ENCODE measurements at places on chromosomes 7 and 10.

- DNase-seq = no peak
These were observed 74.8 kb downstream of the ZEB1 start for GRCh38 chr10:31393844-31394243.

DNA sequence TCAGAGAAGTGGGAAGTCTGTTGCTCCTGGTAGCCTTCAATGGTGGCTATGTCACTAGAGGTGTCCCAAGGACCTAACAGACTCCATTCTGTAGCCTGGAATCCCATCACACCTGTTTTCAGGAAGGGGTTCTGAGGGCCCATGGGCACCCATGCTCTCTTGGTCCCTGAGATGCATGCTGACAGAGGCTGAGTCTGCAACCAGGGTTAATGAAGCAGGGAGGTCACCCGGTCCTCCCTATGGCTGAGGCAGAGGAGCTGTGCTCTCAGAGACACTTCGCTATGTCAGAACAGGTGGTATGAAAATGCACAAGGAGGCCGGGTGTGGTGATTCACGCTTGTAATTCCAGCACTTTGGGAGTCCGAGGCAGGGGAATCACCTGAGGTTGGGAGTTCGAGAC lies 452.1 kb downstream of the TCERG1L start:
- no peak for DNase-seq

- DNase-seq = no peak
These were observed 675.2 kb downstream of the LRMDA start for GRCh38 chr10:76106611-76107010.

DNA sequence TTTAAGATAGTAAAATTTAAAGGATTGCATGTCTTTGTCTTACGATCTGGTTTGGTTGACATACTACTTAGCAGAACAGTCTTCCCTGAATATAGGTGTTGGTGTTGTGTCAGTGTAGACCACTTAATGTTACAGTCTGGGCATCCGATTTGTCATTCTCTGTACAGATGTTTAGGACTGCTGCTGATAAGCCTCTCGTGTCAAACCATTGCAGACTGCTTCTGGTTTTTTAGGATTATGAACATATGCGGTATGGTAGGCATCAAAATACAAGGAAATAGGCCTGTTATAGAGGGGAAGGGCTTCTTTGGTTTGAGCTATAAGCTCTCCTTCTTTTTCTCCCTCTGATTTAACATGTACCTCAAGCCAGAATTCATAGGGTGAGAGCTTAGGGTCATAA lies 7.4 kb downstream of the CYP3A43 start:
- DNase-seq = no peak

DNA sequence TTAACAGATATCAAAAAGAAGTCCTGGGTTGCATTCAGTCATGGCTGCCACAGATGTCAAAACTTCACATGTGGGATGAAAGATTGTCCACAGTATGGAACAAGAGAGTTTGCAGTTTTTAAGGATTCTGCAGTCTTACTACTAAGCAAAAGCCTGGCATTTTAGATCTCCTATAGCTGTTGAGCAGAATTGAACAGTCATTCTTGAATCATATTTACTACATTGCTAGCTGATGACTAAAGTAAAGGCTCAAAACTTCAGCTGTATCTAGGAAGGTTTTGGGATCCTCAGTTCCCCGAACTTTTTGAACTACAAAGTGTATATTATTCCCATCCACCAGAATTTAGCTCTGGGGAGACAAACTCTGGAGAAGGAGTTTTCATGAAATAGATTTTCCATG lies 31.0 kb downstream of the BET1 start:
- DNase-seq = no peak

DNA sequence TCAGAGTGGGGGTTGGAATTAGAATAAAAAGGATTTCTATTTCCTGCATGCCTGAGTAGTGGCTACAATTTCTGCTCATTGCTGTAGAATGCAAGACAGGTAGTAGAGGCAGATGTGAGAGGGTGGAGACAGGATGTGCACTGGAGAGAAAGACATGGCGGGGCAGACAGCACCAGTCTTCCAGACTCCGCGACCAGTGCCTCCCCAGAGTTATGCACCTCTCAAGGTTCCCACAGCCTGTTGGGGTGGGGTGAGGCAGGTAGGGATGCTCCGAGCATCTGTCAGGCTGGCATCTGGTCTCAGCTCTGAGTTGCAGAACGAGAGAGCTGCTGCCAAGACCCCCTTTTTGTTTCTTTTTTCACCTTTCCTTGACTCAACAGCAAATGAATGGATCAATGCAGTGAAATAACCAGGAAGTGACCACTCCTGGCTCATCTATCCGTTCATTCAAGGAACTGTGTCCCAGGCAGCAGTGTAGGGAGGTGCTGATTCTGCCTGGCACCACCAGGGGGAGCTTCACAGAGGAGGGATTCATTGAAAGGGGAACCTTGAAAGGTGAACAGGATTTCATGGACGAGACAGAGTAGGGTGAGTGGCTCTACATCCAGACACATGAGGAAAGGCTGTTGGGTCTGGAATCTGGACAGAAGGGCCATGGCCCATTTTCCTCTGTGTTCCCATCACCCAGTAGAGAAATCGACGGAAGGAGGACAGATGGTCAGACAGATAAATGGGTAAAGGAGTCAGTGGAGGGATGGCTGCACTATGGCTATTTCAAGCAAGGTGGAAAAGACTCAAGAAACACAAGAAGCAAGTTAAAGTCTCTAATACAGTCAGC lies 17.2 kb upstream of the SLC18A3 start:
- DNase-seq = peak; percentile 42

GRCh38 chr10:9253121-9253520 lies 1198.6 kb downstream of the GATA3 start:
- DNase-seq = no peak

DNA sequence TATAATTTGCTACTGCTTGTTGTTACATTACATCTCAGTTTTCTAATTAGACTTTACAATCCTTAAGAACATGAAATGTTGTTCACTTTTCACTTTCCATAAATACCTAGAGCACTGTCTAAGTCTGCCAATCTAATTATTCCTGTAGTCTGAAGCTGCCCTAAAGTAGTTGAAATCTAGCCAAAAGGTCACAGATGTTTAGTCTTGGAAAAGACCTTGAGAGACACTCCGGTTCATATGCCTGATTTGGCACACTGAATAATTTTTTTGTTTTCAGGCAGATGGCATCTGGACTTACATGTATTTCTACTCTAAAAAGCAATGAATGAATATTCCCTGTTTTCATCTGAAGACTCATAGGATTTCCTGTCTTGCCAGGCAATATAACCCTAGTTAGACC lies 359.1 kb downstream of the ANKRD7 start:
- no peak for DNase-seq

DNA sequence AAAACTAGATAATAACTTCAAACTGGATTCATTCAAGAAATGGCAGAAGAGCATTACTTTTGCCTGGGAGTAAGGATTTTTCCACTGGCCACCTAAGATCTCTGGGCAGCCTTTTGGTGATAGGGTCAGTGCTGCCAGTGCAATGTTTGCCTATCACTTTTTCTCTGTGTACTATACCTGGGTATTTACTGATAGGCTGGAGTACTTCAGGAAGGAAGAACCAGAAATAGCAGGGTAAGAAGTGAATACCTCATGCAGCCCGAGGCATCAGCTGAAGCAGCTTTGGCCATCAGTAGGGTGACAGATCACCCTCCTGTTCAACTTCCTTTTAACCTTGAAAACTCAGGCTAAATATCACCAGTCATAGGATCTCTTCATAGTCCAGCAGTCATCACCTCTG lies 5.5 kb upstream of the PAPSS2 start:
- DNase-seq = no peak

- DNase-seq = no peak
These were observed 7.5 kb upstream of the NUP205 start for GRCh38 chr7:135550196-135550595.

- no peak for DNase-seq
These were observed 231.0 kb upstream of the LYZL1 start for GRCh38 chr10:29057822-29058331.

GRCh38 chr10:48523820-48524758 lies 80.8 kb downstream of the ARHGAP22 start:
- no peak for DNase-seq

GRCh38 chr10:83677795-83678194 lies 461.5 kb upstream of the GHITM start:
- no peak for DNase-seq

GRCh38 chr10:27745732-27746396 lies at the start of gene MKX:
Gene MKX (minus strand): TSS chr10:27745819. CDS start chr10:27743415, 2,404 bp downstream.
- DNase-seq = peak; percentile 87

DNA sequence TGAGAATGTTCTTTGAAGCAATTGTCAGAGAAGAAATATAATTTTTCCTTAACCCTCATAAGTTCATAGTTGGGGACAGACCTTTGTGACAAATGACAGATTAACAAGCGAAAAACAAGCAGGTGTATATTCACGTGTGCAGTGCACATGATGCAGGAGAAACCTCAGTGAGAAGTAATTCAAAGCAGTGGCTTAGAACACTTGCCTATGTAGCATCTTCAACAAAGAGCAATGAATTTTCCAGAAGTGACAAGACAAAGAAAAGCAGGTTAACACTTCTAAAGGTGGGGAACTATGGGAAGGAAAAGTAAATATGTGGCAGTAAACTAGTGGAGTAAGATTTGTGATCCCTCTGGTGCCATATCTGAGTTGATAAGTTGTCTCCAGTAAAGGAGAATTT lies 65.8 kb downstream of the MCU start:
- no peak for DNase-seq

DNA sequence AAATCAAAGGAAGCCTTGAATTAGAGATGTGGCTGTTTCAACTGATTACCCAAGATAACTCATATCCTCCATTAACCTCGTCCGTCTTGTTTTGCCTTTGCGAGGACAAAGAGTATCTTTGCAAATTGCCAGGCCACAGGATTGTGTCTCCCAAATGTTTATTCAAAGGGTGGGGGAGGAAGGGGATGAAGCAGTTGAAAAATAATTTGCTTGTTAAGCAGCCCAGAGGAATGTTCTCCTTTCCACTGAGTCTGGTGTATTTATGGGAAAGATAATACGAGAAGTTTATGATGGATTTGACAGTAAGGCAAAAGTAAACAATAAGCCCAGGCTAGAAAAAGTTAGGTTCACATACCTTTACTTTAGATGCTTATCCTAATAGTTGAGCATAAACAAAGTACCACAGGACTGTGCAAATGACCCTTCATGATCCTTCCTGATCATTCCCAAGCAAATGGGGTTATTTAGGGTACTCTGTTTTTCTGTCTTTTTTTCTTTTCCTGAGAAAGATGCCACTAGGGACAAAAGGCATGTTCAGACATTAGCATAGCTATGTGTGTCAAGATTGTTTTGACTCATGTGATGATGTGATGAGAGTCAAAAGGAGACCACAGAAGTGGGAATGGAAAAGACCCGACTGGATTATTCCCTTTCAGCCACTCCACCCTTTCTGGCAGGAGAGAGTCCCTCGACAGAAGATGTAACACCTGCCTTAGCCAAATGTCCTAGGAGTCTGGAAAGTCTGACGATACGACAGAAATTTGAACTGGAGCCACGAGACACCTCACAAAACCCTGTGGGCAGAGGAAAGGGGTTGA lies 243.0 kb upstream of the GLI3 start:
- no peak for DNase-seq

- no peak for DNase-seq
These were observed 473.8 kb downstream of the KIF20B start for GRCh38 chr10:90175161-90175681.

GRCh38 chr10:26214551-26215395 lies 1.8 kb upstream of the GAD2 start:
- DNase-seq = no peak

DNA sequence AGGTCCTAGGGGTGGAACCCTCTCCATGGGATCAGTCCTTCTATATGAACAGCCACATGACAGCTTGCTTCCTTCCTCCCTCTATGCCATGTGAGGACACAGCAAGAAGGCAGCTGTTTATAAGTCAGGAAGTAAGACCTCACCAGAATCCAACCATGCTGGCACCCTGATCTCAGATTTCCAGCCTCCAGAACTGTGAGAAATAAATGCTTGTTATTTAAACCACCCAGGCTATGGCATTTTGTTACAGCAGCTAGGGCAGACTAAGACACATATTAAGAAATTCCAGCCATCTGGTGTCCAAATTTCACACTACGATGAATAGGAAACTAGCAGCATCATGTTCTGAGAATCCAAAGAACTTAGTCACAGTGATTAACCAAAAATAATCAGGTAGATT lies 140.1 kb downstream of the ZFAND4 start:
- DNase-seq = no peak

GRCh38 chr10:79149662-79150443 lies 81.1 kb downstream of the ZMIZ1 start:
- DNase-seq = peak; percentile 69

GRCh38 chr7:2613098-2613930 lies 18.5 kb upstream of the TTYH3 start:
- DNase-seq = no peak

GRCh38 chr7:70935854-70936253 lies 196.1 kb upstream of the GALNT17 start:
- no peak for DNase-seq

DNA sequence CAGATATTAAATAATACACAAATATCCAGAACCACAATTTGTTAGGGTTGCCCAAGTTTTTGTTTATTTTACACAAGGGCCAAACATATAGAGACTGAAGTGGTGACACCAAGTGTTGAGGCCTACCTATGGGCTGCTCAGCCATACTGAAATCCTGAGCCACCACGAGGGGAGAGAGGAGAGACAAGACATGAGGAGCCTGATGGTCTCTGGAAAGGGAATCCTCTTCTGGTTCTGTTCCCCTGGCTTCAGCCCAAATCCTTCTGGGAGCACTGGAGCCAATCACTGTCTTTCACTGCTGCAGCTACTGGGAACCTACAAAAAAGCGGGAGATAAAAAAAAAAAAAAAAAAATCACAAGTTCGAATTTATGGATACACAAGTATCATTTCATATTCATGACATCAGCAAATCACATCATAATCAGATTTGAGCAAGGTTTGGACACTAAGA lies 1.9 kb downstream of the SKIDA1 start:
- DNase-seq = peak; percentile 75

DNA sequence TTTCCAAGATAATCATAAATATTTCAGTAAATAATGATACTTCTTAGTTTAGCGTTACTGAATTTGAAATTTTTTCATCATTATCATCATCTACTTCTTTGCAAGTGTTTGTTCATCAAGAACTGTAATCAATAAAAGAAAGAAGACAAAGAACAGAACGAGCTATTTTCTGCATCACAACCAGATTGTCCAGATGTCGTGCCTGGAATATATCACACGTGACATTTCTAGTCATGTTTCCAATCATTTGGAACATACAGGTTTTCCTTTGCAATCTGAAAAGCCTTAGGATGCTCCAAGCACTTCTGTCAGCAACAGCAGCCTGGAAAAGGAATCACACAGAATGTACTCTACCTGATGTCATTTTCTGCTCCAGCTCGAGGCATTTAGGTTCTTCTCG lies 107.4 kb downstream of the FAM107B start:
- no peak for DNase-seq
